Body of pancreas (tissue), 4 donors: ENCODE measurements at places on chromosomes 13 and 19. TPM values are rescaled to one million over a fixed set of nuclear protein-coding genes. Genes with fewer than 3 reads are reported as not detected.

Gene HPN
- total RNA-seq = 135 TPM

GRCh38 chr13:50244355-50244712 lies 229.1 kb downstream of the KCNRG start:
- no peak for DNase-seq

Gene ALOX5AP
- total RNA-seq = 12.5 TPM

DNA sequence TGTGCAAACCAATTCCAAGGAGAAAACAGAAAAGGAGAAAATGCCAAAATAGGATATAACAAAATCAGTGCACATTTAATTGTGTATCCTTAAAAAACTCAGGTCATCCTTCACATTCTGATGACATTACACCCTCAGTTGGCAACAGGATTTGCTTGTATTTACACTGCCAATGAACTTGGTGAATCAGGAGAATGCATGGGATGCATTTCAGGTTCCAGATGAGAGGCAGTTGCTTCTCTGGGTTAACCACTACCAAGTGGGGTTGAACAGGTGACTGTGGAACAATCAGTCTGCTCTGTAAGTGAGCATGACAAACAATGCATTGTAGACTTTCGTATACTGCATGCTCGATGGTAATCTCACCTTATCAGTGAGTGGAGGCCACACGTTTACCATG lies 79.1 kb downstream of the STARD13 start:
- no peak for DNase-seq

Gene IL12RB1
- not detected for total RNA-seq

- DNase-seq = no peak
These were observed 432.3 kb downstream of the RFC3 start for GRCh38 chr13:34250151-34250670.

Gene NOTCH3
- 20.2 TPM for total RNA-seq

DNA sequence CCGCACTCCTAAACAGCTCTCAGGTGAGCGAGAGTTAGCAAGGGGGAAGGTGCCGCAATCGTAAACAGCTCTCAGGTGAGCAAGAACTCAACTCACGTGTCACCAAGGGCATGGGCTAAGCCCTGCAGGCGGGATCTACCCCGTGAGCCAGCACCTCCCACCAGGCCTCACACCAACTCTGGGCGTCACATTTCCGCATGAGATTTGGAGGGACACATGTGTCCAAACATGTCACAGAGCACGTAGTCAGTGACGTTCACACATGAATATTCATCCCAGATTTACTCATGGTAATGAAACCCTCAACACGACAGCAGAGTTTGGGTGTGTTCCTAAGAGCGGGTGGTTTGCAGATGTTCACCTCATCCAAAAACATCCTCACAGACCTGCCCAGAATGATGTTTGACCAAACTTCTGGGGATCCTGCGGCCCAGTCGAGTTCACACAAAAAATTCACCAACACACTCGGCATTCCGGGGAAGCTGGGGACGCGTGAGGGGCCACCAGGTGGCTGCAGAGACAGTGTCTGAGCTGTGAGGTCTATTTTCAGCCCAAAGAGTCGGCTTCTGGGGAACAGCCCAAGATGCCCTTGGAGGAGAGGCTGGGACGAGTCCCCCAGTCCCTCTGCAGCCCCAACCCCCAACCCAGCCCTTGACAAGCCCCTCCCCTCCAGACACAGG lies 19.6 kb downstream of the C2CD4C start:
- DNase-seq = no peak

DNA sequence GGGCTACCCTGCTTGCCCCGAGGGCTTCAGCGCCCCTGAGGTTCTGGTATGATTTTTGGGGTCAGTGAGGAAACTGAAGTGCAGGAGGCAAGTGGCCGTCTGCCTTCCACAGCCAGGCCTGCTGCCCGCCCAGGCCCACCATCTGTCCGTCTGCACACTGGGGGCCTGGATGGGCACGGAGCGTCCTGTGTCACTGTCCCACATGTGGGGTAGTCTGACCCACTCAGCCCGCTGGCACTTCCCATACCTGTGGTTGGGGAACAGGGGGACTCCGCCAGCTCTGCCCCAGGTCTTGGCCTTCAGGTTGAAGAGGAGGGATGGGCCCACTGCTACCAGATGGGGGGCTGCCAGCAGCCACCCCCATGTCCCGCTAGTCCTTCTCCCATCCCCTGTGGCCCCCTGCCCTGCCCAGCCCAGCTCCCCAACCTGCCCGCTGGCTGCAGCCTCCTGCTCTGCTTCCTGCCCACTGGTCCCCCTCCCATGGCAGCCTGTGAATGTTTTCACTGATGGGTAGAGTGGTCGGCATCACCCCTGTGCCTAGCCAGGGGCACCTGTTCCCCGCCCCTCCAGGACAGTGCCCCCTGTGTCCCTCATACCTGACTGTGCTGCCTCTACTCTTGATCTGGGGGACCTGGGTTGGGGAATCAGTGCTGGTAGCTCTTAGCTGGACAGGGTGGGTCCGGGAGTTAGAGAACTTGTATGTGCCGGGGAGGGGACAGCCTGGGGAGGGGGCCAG lies 9.5 kb downstream of the PIAS4 start:
- DNase-seq = no peak

- DNase-seq = no peak
These were observed 16.9 kb upstream of the ZNF541 start for GRCh38 chr19:47589824-47590223.

Gene GIPR
- 3.9 TPM for total RNA-seq

Gene KLF1
- not detected for total RNA-seq

Gene MTUS2
- 5.4 TPM for total RNA-seq

GRCh38 chr13:35460061-35460460 lies 16.4 kb downstream of the MAB21L1 start:
- no peak for DNase-seq
